Suppressor macrophage (primary cell): ENCODE measurements at places on chromosomes 7 and 10.

DNA sequence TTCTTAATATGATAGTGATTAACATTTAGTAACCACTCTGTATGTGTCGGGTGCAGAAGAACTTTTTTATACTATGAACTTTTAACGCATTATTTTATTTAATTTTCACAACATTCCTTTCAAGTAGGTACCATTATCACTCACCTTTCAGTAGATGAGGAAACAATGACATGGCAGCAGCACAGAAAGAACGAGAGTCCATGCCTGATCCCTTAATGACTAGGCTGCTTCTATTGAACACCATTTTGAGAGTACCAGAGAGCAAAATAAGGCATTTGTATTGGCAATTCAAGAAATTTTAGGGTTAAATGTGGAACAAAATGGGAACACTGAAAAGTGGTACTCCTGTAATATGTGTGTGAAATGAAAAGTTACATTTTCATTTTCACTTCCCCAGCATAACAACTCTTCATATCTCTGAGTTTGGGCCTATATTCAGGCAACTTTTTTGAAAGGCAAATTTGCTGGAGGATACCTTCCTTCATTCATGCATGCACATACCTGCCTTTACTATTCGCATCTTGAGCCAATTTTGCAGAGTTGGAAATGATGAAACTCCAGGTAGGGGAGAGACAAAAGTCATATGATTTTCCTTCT, 12.8 kb downstream of the LRRN3 start:
- DNase-seq = no peak

DNA sequence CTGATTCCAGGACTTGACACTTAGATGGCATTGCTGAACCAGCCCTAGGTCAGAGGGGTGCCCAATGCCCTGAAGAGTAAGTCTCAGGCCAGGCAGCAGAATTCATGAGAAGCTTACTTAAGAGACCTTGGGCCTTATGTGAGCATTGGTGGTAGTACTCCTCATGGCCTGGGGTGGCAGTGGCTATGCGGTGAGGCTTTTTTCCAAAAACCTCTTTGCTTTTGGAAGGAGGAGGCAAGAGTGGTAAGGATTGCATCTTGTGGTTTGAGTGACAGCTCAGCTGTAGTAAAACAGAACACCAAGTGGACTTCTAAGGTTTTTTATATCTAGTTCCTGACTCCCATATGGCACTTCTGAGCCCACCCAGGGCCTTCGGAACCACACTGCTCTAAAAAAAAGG, 459.0 kb upstream of the STEAP1 start:
- no peak for DNase-seq

DNA sequence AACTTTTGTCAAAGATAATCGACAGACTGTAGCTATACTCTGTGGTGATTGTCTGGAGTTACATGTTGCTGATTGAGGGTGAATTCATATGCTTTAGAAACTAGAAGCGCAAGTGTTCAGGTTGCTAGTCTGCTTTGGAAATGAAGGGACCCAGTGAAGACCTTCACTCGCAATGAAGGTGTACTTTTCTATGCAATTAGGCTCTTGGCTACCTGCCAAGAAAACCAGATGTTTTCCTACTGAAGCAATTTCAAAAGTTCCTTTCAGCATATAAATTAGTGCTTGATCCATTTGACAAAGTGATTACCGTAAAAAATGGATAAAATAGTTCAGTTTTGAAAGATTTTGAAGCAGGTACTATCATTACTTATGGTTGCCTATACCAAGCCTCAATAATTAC, 10.0 kb upstream of the STK31 start:
- no peak for DNase-seq

GRCh38 chr10:137031-137430, 1.8 kb downstream of the ZMYND11 start:
- DNase-seq = no peak

DNA sequence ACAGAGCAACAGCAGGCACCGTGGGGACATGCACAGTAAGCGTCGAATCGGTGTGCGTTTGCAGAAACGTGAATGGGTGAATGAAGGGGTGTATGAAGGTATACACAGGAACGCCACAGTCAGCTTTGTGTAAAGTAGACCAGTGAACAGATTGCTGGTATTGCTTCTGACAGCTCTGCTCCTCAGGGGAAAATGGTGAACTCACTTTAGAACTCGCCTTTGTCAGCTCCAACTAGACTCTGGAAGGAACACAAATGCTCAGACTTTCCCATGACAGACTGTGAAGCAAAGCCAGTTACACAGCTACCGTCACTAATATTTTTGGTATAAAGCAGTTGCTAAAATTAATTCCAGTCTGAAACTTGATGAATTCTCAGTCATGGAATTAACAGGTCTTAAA, 78.9 kb downstream of the CUX1 start:
- no peak for DNase-seq

DNA sequence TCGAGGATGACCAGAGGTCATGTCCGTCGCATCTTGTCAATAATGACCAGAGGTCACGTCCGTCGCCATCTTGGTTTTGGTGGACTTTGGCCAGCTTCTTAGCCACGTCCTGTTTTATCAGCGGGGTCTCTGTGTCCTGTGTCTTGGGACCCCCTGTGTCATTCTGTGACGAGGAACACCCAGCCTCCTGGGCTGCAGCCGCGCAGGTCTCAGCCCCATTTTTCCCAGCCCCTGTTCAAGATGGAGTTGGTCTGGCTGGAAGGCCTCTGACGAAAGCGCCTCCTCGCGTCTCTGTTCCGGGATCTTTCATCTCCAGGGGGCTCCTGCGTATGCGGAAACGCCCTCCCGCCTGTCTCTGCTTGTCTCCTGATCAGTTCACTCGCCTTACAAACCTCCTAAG, 134.2 kb downstream of the ELFN1 start:
- no peak for DNase-seq

- DNase-seq = no peak
Observed at GRCh38 chr7:52271703-52272102, 763.7 kb upstream of the POM121L12 start.
